ENCODE measurements at places on chromosomes 16 and 17.

DNA sequence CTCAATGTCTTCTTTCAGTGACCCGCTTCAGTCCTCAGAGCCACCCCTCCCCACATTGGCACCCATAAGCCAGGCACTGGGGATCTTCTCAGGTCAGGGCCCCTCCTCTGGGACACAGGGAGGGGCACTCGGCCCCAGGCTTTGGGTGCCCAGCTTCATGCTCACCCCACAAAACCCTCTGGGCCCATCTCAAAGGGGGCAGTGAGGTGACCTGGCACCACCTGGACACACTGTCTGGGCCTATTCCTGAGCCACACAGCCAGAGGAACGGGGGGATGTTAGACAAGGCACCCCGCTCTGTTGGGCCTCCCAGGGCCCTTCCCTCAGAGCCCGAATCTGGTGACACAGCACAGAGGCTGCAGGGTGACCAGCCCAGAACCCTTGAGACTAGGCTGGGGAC, 36.1 kb downstream of the TNFRSF13B start:
- no peak for DNase-seq

- no peak for DNase-seq
These were observed 100.0 kb downstream of the XYLT1 start for GRCh38 chr16:17370731-17371285.

DNA sequence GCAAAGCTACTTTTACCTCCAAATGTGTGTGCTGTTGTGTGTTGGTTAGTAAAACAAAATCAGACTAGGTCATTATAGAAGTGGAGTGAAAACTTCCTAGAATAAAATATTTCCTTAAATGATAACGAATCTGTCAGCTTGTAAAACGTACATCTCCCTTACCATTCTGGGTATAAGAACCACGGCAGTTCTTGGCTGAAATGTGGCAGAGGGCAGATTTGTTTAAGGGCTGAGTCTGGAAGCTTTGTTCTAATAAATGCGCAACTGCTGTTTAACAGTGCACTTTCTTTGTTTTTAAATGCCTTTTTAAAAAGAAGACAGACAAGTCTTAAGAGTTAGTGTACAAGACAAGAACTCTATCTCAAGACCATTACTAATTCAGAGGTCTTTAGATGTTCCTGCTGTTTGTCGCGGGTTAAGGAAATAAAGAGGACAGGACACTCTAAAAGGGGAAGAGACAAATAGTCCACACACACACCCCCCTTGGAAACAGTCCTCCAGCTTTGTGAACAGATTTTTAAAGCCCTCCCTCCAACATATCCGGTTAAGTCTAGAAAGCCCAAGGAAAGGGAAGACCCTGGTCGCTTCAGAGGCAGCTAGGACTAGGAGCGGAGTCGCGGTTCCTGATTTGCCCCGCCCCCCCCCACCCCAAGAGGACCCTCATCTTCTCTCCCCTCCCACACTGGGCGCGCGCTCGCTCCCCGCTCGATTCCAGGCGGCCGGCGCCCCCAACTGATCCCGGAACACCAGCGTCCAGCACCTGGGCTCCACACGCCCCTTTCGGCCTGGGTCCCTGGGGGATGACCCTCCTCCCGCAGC, 658 bp downstream of the SYNRG start:
- DNase-seq, result peak; percentile 28

GRCh38 chr16:82111944-82112343, 58.1 kb downstream of the MPHOSPH6 start:
- no peak for DNase-seq

DNA sequence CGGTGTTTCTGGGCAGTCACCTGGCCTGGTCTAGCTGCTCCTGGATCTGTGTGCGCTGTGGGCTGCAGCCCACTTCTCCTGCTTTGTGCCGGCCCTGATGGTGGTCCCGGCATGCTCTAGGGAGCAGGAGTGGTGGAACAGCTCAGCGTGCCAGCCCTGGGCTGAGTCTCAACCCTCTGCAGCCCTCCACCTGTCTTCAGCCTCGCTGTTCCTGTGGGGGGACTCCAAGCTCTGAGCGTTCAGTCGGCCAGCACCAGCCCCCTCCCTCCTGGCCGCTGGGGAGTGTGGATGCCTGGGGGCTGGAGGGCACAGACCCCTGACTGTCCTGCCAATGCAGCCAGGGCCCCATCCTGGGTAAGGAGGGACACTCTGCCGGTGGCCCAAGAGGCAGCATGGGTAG, 23.7 kb upstream of the RASD1 start:
- DNase-seq, result no peak

GRCh38 chr16:75267631-75268264, 16.3 kb upstream of the BCAR1 start:
- no peak for DNase-seq

DNA sequence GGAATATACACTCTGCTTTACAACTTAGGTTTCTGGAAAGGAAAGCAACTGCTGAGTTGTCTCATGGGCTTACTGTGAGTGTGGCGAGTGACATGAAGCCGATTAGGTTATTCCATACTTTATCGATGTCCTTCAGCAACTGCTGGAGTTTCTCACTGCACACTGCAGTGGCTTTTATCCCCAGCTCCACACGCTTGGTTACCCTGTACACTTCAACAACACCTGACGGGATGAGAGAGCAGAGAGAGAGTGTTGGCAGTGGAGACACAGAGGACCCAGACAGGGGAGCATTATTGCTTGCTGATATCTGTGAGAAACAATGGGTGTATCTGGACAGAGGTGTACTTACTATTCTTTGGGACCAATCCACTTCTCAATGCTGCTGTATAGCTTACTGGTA, 46.2 kb downstream of the DUSP14 start:
- DNase-seq, result no peak

DNA sequence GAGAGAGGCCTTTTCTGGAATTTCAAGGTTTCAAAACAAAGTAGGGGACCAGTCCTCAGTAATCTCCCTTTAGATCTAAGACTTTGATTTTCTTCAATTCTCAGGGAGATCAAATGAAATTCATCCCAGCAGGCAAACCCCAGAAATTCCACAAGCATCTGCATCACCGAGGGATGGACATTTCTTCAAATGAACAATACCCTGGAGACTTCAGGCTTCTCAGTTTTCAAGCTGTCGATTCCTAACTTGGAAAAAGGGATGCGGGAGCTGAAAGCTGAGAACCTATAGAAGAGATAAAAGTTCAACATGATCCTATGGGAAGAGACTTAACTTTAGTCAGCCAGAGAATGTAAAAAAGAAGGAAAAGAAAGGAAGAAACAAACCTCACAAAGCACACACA, 296.9 kb upstream of the CDH5 start:
- no peak for DNase-seq

GRCh38 chr16:66693149-66693548, 3.4 kb downstream of the CMTM4 start:
- no peak for DNase-seq

DNA sequence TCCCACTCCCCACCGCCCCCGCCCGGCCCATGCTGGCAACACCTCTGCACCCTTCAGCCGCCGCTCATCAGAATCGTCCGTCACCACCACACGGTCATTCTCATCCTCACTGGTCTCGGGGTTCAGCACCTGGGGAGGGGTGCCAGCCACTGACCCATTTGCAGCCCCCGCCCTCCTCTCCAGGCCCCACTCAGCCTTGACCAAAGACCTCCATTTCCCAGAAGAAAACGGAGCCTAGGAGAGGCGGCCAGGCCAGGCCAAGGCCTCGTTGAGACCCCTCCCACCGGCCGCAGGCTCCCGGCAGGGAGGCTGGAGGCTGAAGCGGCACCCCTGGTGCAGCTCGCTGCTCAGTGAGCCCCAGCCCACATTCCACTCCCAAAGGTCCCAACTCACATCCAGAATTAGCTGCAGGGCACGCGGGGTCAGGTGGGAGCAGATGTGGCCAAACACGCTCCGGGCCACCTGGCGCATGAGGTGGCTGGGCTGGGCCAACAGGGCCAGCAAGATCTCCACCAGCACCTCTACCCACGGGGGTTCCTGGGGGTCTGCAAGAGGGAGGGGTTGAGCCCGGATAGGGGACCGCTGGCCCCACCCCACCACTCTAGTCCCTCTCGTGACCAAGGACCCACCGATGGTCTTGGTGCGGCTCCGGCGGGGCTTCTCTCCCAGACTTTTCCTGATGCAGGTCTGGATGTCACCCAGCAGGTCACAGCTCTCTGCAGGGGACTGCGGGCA, 9.8 kb downstream of the MYBBP1A start:
- no peak for DNase-seq

DNA sequence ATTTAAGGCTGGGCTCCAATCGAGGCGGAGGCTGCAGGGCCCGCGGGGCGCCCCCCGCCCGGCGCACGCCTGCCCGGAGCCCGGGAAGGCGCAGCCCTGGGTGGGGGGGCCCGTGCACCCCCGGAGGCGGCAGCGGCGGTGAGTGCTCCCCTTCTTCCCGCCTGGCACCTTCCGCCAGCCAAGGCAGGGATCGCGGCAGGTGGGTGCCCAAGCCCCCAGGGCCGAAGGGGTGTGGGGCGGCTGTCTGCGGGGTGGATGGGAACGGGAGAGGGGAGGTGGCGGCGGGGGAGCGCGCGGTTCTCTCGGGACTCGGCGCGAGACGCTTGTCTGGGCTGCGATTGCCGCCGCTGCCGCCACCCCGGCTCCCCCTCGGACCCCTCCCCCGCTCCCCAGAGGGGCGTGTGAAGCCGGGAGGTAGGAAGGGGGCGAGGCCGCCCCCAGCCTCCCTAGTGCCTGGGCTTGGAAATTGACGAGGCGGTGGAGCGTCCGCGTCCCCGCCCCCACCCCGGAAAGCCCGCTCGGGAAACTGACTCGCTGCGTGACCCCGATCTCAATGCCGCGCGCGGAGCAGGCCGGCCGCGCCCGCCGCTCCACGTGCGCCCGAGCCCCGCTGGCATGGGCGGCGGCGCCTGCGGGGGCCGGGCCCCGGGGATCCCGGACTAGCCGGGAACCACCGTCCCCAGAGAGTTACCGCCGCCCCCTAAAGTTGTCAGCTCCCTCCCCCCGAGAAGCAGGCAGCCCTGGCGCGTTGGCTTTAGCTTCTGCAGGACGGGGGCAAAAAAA, 231.5 kb downstream of the MRTFB start:
- peak; percentile 50 for DNase-seq

DNA sequence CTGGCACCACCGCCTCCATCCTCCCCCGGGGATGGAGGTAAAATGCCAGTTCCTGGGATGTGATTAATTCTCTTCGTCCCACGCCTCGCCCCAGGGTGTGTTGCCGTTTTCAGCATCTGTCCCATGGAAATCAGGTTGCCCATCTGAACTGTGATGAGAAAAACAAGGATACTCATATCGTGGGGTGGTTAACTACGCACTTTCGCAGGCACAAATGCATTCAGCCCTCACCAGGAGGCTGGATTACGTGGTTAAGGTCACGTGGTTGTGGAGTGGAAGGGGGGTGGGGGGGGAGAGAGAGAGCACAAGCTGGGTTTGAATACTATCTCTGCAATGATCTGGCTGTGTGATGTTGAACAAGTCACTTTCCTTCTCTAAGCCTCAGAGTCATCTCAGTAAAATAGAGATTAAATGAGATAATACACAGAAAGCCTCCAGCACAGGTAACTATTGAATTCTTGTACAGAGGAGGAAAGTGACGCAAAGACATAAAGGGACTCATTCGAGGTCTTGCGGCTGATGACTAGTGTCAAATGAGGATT, 74.7 kb downstream of the BMERB1 start:
- no peak for DNase-seq

DNA sequence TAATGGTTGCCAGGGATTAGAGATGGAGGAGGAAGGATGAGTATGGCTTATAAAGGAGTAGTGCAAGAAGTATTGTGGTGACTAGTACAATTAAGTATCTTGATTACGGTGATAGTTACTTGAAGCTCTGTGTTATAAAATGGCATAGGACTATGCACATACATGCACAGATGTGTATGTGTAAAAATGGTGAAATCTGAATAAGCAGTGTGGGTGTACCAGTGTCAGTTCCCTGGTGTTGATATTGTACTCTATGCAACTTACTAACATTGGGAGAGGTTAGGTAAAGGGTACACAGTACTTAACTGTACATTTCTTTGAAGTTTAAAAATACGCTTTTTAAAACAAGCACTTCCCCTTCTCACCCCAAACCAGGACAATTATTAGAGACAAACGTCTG, 48.5 kb downstream of the NSRP1 start:
- DNase-seq, result no peak

- no peak for DNase-seq
These were observed 11.1 kb downstream of the UBE2O start for GRCh38 chr17:76441686-76442340.

- DNase-seq, result peak; percentile 42
These were observed 51.8 kb downstream of the CA10 start for GRCh38 chr17:52106638-52107261.

DNA sequence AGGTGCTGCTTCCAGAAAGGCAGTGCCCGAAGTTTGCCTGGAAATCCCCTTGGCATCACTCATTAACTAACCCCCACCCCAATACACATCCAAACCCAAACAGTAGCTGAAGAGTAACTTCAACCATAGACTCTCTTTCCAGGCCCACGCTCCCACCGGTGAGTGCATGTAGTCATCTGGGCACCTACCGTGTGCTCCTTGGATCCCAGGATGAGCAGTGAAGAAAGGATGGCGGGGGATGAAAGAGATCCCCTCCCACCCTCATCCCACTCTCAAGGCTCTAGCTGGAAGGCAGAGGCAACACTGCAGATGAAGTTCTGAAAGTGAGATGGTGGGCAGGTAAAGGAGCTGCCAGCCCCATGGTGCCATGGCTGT, 305.0 kb downstream of the SOX9 start:
- no peak for DNase-seq

DNA sequence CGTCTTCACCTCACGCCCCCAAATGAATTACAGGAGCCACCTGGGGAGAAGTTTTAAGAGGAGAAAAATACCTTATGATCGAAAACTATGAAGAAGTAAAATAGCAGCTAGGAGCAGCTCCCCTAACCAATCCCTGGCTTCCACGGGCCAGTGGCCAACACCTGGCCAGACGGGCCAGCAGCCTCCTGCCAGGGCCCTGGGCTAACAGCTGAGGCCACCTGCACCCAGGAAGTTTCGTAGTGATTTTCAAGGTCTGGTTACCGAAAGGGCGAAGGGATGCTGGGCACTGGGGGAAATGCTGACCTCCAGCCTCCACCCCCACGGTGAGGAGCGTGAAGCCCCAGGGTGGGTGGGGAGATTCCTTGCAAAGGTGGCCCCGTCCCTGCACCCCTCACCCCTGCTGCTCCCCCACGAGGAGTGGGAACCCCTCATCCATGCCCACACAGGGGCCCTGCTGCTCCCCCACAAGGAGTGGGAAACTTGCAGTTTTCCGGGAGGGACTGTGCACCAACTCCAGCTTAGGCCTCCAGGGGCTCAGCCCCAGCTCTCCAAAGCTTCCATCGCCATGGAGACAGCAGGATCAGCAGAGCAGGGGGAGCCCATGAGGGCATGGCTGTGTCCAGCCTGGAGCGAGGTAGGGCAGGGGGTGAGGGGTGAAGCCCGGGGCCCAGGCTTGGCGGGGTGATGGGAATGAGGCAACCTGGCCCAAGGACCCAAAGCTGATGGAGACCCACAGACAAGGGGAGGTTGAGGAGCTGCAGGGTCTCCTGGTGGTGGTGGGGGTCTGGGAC, 31.9 kb upstream of the ACSF3 start:
- DNase-seq, result peak; percentile 48

GRCh38 chr17:37568350-37569053, 40.7 kb downstream of the SYNRG start:
- DNase-seq, result no peak

DNA sequence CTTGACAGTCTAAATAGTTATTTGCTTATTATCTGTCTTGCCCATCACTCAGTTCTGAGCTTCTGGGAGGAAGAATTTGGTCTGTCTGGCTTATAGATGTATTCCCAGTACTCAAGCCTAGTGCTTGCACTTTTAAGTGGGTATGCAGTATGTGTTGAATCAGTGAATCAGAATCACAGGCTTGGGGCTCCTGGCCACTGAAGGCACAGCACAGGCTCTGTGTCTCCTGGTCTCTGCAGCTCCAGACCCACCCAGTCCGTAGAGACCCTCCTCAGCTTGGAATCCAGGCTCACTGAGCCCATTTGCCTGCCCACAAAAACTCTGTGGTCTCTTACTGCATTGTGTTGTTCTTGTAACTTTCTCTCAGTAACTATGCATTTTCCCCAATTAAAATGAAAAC, 19.3 kb upstream of the CFAP20 start:
- no peak for DNase-seq

All from GM10248 (cell line).